Ascending aorta (tissue), 2 donors: ENCODE measurements at places on chromosomes 7 and 10. TPM values are rescaled to one million over a fixed set of nuclear protein-coding genes. Genes with fewer than 3 reads are reported as not detected.

DNA sequence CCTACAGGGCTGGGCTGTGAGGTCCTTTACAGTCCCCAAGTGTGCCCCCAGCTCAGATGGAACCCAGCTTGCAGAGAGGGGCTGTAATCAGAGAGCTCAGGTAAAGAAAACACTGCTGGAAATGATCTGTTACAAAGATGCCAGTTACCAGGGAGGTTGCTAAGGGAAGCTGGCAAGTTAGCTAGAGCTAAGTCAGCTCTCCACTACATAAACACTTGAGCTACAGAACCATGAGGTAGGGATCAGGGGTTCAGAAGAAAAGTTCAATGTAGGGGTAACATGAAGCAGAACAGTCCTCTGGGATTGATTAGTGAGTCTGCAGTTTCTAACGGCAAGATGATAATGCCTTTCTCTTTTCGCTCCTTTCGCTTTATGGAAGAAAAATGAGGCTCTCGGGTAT is 53.1 kb upstream of the TM9SF3 start:
- DNase-seq = no peak

Gene TDRD1
- total RNA-seq = 0.53 TPM

- no peak for DNase-seq
Observed at GRCh38 chr7:18952846-18953245, 164.6 kb downstream of the TWIST1 start.

DNA sequence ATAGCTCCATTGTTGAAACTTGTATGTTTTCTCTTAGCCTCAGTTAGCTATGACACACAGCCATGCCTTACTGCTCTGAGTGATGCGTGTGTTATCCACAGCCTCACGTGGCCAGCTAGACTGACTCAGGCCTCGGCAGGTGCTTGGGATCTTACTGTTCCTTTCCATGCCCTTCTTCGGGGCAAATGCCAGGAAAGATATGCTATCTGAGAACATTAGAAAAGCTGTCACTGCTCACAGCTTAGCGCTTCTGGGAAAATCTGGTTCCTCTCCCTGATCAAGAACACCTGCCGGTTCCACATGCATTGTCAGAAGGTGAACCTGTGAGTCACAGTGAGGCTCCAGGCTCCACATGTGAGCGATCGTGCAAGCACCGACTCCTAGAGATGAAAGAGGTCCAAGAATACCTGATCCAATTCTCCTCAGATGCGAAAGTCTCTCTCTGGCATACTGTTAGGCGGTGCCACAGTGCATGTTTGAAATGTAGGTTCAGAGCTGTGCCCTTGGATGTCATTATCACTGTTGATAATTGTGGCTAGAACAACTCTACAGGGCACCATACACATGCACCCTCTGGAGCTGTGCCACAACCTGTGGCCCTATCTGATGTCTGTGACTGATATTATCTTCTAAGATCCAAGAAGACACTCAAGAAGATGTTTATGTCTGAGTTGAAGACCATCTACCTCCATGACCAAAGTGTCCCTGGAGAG is 247.8 kb upstream of the IGFBP3 start:
- no peak for DNase-seq

Gene LIPF
- total RNA-seq = 7.1 TPM

Gene LRRD1
- total RNA-seq = not detected

Gene IGFBP3
- 763 TPM for total RNA-seq

Gene RPS24
- total RNA-seq = 1,878 TPM

Gene SFXN3
- 72.4 TPM for total RNA-seq

GRCh38 chr10:13272164-13272571 is 27.7 kb downstream of the PHYH start:
- peak; percentile 63 for DNase-seq

DNA sequence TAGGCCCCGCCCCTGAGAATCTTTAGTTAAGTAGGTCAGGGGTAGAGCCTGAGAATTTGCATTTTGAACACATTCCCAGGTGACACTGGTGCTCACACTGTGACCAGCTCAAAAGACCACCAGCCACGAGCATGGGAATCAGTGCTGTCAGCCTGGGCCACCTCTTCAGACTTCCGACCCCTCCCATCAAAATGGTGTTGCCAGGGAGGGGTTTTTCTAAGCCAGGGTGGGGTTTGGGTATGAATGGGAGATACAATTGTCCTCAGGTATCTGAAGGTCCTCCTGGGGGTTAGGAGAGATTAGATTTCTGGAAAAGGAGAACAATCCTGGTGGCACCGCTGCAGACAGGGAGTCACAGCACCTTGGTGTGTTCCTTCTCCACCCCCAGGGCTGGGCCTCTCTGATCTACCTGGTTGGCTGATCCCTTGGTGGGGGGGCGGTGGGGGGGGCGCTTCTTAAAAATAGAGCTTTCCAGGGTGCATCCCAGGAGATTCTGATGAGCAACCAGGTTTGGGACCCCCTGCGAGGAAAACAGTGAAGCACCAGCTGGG is 111.5 kb upstream of the ANLN start:
- no peak for DNase-seq

DNA sequence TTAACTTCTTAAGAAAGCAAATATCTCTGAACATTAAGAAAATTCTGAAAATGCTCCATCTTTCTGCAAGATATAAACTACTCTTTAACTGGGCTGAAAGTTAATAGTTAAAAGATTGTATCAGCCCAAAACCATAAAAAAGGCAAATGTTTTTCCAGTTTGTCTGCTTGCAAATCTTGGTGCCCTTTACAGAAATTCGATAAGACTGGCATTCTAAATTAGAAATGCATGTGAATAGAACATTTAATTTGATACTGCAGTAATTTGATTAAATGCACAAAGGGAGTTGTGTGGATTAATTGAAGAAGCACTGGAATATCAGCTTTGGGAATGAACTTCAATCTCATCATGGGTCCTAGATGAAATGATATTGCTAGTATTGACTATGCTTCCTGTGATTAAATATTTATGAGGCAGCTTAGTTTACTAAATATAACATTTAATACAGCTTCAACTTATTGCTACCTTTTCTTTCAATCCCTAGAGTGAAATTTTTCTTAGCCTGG is 78.4 kb downstream of the IQUB start:
- no peak for DNase-seq

DNA sequence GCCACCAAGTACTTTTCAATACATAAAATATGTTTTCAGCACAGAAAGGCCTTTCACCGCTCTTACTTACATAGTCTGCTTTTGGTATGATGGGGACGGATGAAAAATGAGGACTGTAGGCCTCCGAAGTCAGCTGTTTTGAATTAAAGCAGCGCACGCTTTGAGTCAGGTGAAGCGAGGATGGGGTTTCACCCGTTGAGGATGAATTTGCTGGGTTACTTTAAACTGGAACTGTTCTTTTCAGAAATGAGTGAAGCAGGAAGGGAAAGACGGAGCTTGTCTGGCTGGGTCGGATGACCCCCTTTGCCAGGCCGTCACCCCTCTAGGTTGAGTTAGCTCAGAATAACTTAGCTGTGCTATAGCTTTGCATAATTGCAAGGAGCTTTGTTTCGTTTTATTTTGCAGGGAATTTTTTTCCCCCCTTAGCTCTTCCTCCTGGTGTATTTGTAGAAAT is 40.0 kb downstream of the CUX1 start:
- no peak for DNase-seq

GRCh38 chr7:42645906-42646305 is 266.0 kb downstream of the C7orf25 start:
- no peak for DNase-seq

- DNase-seq = no peak
Observed at GRCh38 chr7:125966278-125967048, 1036.8 kb upstream of the POT1 start.

- DNase-seq = no peak
Observed at GRCh38 chr7:148735141-148735540, 36.4 kb downstream of the CUL1 start.

- DNase-seq = no peak
Observed at GRCh38 chr10:95660283-95660682, 3.8 kb upstream of the ALDH18A1 start.

Gene CALML5
- not detected for total RNA-seq

Gene CHRM2
- total RNA-seq = not detected

Gene MMP21
- total RNA-seq = not detected

GRCh38 chr7:93562106-93562505 is 12.4 kb downstream of the CALCR start:
- no peak for DNase-seq

GRCh38 chr10:52956861-52957260 is 184.3 kb upstream of the MBL2 start:
- DNase-seq = no peak

DNA sequence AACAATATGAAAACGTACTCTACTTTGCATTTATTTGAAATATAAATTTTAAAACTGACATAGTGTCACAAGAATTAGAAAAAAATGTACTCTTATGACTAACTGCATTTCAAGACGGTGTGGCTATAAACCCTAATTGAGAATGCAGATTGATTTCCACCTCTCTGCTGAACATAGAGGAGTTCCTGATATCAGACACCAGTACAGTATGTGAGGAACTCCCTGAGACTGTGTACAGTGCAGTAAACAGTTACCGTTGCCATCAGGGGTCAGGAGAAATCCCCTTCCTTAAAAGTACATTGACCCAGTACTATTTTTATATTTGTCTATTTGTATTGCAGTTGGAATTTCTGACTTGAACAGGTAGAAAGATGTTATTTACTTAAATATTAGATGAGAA is 61.8 kb upstream of the DKK1 start:
- DNase-seq = no peak

DNA sequence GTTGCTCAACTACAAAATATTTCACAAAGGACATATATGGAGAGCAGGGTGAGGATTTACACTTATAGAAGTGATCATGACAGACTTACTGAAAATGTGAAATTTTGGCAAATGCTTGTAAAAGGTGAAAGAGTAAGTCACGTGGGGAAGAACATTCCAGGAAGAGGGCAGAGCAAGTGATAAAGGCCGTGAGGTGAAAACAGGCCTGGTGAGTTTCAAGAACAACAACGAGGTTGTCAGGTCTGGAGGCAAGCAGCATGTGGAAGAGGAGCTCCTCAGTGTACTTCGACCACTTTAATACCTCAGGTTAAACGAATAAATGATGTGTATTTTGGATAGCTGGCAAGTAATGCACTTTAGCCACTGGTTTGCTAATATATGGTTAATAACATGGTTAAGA is 706.7 kb downstream of the PCDH15 start:
- DNase-seq = no peak

DNA sequence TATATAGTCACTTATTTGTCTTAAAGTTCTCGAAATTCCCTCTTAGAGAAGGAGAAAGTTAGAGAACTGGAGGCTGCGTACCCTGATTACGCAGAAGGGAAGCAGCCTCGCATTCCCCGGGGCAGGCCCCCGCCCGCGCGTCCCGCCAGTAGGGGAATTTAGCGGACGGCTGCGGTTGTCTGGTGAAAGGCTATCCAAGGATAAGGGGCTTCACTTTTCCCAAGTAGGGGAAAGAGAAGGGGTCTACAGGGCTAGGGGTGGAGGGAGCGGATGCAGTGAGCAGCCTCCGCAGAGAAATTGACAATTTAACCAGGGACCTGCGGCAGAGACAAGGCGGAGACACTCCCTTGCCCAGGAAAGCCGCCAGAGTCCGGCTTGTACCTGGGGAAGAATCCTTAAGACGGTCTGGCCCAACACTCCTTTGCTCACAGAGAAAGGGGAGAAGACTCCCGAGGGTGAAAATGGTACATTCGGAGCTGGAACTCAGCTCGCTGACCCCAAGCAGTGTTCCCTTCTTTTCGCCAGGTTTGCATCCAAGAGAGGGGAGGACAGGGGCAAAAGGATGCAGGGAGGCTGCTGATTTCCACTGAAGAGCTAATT is 994 bp upstream of the MAGI2 start:
- DNase-seq = peak; percentile 72

DNA sequence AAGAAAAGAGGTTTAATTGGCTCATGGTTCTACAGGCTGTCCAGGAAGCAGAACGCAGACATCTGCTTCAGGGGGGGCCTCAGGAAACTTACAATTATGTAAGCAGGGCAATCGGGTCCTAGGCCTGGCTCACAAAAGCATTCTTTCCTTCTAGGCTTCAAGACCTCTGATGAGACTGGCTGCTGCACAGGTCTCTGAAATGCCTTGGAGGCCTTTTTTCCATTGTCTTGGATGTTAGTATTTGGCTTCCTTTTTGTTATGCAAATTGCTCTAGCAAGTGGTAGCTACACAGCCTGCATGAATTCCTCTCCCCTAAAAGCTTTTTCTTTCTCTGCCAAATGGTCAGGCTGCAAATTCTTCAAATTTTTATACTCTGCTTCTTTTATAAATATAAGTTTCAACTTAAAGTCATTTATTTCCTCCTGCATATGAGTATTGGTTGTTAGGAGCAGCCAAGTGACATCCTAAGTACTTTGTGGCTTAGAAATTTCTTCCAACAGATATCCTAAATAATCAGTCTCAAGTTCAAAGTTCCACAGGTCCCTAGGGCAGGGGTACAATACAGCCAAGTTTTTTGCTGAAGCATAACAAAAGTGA is 83.1 kb upstream of the SEMA3A start:
- no peak for DNase-seq

DNA sequence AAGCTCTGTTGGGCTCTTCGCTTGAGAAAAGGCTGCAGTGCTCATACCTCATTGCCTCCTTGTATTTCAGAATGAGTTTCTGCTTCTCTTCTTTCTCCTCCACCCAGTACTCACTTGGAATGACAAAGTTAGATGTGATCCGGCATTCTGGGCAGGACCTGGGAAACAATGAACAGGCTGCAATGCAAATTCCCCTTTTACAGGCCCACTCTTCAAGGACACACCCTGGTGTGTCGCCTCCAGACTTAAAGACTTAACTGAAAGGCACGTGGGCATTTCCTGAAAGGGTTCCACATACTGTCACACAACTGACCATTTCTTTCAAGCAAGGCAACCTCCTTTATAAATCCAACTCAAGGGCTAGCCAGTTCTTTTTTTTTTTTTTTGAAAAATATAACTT is 23.6 kb downstream of the MKRN1 start:
- no peak for DNase-seq

Gene ACTR1A
- total RNA-seq = 200 TPM

Gene CELF2
- total RNA-seq = 26.6 TPM

Gene SLC26A3
- total RNA-seq = 0.11 TPM

DNA sequence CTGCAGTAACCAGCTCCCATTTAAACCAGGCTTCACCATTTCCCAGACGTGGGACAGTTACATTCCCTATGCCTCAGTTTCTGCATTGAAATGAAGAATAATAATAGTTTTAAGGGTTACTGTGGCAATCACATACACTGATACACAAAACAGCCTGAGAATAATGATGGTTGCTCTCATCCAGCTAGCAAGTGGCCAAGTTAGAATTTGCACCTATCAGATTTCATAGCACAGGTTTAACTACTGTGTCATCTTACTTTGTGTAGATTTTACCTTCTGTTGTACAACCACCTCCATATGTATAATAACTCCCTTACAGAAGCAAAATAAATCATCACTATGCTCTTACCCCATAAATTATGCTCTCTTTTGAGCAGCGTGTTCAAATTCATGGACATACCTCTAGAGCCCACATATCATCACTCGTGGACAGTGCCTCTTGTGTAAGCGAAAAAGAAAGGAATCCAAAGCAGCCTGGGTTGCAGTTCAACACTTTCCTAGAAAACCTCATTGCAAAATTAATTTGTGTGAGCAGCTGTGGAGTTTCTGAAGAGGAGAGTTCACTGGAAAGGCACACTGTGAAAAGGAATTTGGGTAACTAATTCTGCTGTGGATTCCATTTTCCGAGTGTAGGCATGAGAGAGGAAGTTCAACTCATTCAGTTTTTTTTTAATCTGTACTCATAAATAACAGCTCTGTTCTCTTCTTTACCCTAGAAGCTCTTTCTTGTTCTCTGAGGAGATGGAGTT is 492.5 kb downstream of the ARL4A start:
- DNase-seq = no peak
